ENCODE measurements at places on chromosomes 6 and 20.
A peak's percentile ranks its signal among the peaks of the same experiment; 100 is the strongest.

DNA sequence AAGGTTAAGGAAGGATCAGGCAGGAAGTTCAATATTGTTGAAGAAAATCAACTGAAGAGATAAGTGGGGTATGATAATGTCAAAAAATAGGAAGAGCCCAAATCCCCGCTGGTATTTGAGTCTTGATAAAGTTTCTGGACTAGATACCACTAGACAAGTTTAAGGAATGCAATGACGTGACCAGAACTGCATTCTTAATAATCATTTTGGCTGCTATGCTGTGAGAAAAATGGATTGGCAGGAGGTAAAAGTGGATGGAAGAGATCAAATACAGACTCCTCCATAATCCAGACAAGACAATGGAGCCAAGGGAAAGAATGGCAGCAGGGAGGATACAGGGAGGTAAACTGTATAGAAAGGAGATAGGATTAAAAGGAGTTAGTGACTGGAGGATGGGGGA is 128.2 kb downstream of the COL12A1 start:
- no peak for DNase-seq

GRCh38 chr6:137099689-137100403 is 55.1 kb upstream of the IL20RA start:
- DNase-seq: no peak

GRCh38 chr20:20317621-20318364 is 50.1 kb upstream of the INSM1 start:
- DNase-seq: no peak

DNA sequence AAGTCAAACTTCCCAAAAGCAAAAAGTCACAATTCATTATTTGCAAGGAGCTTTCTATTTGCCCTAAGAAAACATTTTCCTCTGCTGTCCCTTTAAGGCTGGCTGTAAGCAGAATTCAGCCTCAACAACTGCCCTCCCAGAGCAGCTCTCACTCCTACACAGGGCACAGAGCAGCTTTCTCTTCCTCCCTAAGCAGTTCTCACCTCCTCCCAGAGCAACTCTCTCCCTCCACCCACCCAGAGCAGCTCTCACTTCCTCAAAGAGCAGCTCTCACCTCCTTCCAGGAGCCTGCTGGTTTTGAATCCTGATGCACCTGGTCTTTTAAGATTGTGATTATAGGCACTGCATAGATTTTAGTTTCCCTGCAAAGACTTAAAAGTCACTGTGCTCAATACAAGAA is 120.6 kb upstream of the TMEM181 start:
- DNase-seq: no peak

GRCh38 chr20:25341716-25342680 is 48.6 kb downstream of the ABHD12 start:
- no peak for DNase-seq

DNA sequence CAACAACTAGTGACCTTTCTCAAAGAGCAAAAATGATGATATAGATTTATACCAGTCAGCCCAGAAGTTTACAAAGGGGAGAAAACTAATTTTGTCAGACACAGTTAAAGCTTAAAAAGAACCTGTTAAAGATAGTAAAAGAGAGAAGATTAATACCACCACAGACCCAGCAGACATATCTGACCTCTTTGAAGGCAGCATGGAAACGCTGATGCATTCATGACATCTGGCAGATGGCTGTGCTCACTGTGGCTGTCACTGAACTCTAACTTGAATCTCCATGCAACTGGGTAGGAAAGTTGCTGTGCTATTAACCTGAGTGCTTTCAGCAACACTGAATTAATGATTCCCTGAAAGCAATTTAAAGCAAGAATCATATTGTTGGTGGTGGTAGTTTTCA is 159.8 kb upstream of the PRDM1 start:
- no peak for DNase-seq

DNA sequence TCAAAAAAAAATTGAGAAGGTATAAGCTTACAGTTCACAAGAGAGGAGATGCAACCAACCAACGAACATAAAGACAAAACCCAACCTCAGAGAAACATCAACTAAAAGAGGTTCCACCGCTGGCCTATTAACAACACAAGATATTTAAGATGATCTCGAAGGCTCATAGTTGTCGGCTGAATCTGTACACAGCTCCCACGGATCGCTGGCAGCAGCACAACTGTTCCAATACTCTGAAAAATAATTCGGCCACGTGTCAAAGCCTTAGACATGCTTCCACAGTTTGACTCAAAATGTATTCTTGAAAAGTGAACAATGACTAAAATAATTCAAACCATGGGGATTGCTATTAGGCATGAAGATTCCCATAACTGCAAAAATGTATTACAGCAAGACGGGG is 13.7 kb downstream of the EXOC2 start:
- DNase-seq: no peak

- peak; percentile 71 for DNase-seq
These were observed 42.0 kb upstream of the LY86 start for GRCh38 chr6:6546318-6547109.

DNA sequence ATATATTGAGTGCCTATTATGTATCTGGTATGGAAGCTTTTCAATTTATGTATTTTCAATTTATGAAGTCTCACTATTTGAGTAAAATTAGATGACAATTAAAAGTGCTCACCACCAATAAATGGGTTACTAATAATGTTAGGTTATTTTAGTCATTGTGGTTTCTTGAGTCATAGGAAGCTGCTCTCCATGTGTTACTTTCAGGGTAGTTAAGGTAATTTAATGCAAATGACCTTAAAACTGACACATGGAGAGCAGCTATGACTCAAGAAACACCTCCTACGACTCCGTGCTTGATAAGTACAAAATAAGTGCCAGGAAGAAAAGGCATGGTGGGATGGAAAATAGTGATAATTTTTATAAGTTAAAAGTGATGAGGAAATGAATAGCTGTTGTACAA is 16.5 kb upstream of the TINAG start:
- DNase-seq: no peak

- no peak for DNase-seq
These were observed 145.5 kb downstream of the ERMARD start for GRCh38 chr6:169896826-169897456.

- DNase-seq: no peak
These were observed 677.7 kb upstream of the NRSN1 start for GRCh38 chr6:23448281-23448680.

DNA sequence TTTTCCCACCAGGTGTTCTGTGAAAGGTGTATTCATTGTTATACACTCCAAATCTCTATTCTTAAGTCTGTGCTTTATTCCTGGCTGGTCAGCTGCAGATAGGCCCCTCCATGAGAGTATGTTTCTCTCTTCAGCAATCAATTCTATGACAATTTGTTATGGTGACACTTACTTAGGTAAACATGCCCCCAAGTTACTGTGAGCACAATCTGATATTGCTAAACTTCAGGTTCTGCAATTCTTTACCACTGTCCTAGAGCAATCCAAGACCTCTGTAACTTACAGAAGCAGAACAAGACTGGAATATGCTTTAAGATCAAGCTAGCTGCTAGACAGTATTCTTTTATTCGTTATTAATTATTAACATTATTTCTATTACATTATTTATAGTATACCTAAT is 391.9 kb downstream of the FRK start:
- no peak for DNase-seq

GRCh38 chr6:135586844-135587243 is 89.3 kb upstream of the AHI1 start:
- DNase-seq: no peak

- DNase-seq: peak; percentile 33
These were observed 58.1 kb downstream of the NOL4L start for GRCh38 chr20:32527052-32527446.

- no peak for DNase-seq
These were observed 28.8 kb downstream of the PDE7B start for GRCh38 chr6:135880066-135880972.

GRCh38 chr6:33663028-33663427 is 41.9 kb downstream of the ITPR3 start:
- DNase-seq: no peak

DNA sequence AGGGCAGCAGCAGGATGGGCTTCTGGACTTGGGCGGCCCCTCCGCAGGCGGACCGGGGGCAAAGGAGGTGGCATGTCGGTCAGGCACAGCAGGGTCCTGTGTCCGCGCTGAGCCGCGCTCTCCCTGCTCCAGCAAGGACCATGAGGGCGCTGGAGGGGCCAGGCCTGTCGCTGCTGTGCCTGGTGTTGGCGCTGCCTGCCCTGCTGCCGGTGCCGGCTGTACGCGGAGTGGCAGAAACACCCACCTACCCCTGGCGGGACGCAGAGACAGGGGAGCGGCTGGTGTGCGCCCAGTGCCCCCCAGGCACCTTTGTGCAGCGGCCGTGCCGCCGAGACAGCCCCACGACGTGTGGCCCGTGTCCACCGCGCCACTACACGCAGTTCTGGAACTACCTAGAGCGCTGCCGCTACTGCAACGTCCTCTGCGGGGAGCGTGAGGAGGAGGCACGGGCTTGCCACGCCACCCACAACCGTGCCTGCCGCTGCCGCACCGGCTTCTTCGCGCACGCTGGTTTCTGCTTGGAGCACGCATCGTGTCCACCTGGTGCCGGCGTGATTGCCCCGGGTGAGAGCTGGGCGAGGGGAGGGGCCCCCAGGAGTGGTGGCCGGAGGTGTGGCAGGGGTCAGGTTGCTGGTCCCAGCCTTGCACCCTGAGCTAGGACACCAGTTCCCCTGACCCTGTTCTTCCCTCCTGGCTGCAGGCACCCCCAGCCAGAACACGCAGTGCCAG is at the start of gene TNFRSF6B:
TSS of gene TNFRSF6B (plus strand) at position 25 of the 729 bp plus-strand sequence. CDS start at position 141, 116 bp downstream.
- no peak for DNase-seq

GRCh38 chr6:107917451-107918375 is 40.3 kb downstream of the SEC63 start:
- DNase-seq: no peak

GRCh38 chr20:32396646-32397160 is 38.6 kb downstream of the ASXL1 start:
- no peak for DNase-seq

- no peak for DNase-seq
These were observed 6.8 kb downstream of the HFE start for GRCh38 chr6:26094036-26094435.

DNA sequence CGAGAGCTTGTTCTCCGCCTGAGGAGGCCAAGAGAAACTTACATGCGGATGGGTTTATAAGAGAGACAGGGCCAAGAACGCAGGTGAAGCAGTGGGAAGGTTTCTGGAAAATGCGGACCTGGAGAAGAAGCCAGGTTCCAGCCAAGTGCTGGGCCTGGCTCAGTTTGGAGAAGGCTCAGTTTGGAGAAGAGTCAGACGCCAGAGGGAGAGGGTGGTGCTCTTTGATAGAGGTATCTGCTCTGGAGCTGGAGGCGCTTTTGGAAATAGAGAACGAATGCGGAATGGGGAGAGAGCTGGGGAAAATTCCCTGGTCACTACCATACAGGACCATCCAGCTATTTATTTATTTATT is 753 bp downstream of the RSPH9 start:
- no peak for DNase-seq

DNA sequence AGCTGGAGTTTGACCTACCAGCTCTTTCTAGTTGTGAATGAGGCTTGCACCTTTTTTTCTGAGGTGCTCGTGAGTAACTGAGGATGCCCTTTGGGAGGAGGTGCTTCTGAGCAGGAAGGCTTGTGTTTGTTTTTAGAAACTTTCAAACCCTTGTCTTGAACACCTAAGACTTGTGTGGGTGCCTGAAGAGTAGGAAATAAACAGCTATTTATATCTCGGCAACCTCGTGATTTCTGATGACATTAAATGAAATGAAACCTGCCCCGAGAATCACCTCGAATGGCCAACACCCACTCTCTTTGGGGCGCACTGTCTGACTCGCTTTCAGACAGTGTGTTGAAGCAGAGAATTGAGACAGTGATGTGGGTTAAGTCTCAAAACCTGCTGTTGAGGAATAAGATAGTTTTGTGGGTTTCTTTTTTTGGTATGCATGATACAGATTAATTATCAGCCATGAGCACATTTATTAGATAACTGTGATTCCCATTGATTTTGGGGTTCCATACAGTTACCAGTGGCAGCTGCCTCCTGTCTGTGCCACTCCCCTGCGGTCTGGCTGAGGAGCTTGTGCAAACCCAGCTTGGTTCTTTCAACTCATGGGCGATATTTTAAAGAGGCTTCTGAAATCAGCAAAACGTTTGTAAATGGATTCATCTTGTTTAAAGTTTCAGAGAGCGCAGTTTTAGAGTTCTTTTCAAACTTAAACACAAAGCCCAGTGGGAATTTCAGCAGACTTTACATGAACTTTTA is 8.4 kb downstream of the IRF4 start:
- DNase-seq: no peak

DNA sequence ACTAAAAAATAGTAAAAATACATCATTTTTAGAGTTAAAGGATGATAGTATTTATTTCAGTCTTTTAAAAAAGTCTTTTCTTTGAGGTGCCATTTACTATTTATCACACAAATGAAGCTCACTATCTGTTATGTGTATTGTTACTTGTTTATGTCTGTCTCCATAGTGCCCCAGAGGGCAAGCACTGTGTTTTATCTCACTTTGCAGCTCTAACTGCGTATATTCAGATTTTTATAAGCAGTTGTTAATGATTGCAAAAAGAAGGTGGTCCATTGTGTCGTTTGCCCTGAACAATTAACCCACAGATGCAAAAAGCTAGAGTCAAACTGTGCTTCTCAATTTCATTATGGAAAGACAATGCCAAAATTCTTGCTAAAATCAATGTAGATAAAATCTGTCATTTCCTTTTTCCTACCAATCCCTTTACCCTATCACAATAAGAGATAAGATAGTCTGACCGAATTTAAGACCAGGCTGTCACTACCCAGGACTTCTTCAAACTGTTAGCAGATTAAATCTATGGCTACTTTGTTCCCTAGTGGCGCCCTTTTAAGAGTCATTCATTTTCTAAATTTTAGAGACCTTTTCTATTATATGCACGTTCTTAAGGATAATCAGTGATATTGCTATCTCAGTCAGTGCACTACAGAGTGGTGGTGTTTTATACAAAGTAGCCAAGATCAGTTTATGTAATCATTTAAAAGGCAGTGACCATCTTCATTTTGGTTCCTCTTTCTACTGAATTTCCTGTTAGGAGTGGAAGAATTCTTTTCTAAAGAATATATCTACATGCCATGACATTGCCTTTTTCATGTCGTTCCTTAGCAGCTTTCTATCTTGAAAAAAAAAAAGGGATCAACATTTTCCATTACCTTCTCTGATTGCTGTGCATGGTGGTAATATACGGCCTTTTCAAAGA is 133.1 kb upstream of the PRDM1 start:
- DNase-seq: no peak

DNA sequence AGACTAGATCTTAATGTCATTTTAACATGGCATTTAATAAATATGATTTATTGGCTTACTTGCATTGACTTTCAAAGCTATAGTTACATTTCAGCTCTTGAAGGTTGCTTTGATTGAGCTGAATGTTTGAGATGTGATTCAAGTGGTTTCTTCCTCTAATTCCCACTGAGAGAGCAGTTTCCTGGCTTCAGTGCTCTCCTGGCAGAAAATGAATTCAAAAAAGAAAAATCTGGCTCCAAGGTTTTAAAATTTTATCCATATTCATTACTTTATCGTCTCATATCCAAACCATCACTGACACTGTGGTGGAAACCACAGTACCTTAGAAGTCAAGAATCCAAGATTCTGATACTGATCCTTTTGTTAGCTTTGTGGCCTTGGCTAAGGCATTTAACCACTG is 263.1 kb upstream of the HSF2 start:
- no peak for DNase-seq

- no peak for DNase-seq
These were observed 9.0 kb upstream of the MRGBP start for GRCh38 chr20:62787321-62787720.
